ENCODE measurements at places on chromosomes 3 and 15. TPM values are rescaled to one million over a fixed set of nuclear protein-coding genes. Genes with fewer than 3 reads are reported as not detected.

DNA sequence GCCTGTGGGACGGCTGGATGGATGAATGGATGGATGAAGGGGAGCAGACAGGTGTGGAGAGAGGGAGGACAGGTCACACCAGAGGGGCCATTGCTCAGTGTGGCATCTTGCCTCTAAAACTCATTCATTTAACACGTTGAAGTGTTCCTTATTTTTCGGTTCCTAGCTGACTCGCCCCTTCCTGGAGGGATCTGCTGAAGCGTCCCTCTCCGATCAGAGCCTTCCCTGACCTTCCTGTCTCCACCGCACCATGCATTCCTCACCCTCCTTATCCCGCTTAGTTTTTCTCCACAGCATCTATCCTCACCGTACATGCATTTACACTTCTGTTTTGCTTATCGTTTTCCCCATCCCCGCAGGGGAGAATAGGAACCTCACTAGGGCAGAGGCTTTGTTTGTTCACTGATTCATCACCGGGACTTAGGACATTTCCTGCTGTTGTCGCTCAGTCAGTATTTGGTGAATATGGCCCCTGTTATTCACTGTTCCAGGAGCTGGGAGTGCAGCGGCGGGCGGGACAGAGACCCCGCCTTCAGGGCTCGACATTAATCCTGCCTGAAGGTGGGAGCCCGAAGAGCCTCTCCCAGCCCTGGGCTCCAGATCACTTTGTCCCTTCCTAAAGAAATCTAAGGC is 32.0 kb downstream of the FOXL2 start:
- no peak for DNase-seq

DNA sequence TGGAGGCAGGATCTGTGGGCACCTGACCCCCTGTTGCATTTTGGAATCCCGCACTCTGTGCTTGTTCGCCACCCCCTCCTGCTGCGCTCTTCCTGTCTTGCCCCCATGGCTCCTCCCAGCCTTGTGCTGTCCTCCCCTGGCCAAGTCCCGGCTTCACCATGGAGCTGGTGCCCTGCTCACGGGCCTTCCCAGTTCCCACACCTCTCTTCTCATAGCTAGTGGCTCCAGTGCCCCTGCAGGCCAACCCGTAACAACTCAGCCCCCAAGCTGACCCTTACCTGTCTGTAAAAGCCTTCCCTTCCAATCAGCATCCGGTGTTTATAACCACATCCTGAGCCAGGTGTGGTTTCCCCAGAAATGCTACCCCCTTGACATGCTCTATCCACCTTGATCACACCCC is 407.7 kb upstream of the C2CD4B start:
- DNase-seq = no peak

DNA sequence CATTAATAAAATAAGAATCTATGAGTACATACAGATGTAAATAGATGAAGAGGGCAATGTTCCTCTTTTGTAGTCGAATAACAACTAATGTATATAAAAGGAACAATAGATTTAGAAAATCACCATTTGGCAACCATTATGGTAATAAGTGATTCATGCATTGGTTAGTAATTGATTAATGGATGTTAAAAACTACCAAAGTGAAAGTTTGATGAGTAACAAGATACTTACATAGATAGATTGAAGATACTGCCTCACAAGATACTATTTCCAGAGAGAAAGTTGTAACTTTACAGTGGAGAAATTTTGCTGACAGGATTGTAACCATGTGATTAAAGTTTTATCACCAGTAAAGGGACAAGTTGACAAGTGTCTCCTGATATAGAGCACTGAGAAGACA is 55.0 kb downstream of the TCF12 start:
- DNase-seq = no peak

DNA sequence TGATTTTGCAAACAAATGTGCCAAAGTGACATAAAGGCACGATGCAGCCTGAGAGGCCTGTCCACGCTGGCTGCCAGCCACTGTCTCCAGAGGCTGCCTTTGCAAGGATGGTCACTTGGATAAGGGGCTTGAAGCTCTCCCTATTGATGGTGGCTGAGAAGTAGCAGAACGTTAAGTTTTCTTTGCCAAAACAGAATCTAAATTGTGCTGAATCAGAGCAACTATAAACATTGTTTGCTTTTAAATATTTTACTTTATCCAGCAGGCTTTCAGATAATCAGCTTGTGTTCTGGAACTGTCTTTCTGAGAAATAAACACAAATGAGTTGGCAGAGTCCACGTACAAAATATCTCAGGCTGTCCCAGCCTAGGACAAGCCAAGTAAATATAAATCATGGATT is 23.8 kb upstream of the CNBP start:
- DNase-seq = no peak

CCR3 gene
- not detected for total RNA-seq

MYLK gene
- total RNA-seq = 0.30 TPM

Data from activated naive CD4-positive, alpha-beta T cell treated with anti-CD3 and anti-CD28 coated beads, Interleukin-2, amount 50 U/mL, for 72 hours (primary cell).